CD4-positive, alpha-beta T cell (primary cell): ENCODE measurements at places on chromosomes 6 and 20.

- DNase-seq = no peak
These were observed 75.9 kb upstream of the SPACA1 start for GRCh38 chr6:87971605-87972262.

GRCh38 chr6:167211881-167212712 is 54.3 kb upstream of the GPR31 start:
- no peak for DNase-seq

DNA sequence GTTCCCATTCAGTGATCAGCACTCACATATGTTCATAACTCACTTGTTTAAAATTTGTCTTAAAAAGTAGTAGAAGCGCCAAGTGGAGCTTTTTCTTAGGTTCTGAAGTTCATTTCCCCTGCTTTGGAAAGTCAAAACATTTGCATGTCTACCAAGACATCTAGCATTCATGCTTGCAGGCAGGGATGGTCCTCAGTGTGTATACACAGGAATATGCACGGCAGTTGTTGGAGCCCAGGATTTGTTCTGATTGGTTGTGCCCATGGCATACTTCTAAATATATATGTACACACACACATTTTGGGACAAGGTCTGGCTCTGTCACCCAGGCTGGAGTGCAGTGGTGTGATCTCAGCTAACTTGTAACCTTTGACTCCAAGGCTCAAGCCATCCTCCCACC is 2.4 kb upstream of the GPX6 start:
- no peak for DNase-seq

- DNase-seq = no peak
These were observed 8.1 kb upstream of the GTF3C6 start for GRCh38 chr6:110950440-110950839.

DNA sequence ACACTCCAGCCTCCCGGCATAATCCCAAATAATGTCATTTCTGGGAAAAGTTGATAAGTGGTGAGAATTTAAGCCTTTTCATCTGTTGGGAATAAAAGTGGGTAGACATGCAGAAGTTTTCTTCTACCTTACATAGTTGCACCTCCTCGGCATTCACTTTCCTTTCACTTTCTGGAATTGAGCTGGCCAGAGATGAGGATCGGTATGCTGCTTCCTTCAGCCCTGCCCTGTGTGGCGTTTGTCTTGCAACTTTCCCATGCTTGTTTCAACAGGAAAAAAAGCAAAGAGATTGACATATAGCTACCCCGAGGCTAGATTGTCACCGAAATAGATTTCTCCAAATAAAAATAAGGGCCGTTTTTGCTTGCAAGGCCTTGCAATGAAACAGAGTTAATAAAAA is 65.8 kb upstream of the JAG1 start:
- no peak for DNase-seq

DNA sequence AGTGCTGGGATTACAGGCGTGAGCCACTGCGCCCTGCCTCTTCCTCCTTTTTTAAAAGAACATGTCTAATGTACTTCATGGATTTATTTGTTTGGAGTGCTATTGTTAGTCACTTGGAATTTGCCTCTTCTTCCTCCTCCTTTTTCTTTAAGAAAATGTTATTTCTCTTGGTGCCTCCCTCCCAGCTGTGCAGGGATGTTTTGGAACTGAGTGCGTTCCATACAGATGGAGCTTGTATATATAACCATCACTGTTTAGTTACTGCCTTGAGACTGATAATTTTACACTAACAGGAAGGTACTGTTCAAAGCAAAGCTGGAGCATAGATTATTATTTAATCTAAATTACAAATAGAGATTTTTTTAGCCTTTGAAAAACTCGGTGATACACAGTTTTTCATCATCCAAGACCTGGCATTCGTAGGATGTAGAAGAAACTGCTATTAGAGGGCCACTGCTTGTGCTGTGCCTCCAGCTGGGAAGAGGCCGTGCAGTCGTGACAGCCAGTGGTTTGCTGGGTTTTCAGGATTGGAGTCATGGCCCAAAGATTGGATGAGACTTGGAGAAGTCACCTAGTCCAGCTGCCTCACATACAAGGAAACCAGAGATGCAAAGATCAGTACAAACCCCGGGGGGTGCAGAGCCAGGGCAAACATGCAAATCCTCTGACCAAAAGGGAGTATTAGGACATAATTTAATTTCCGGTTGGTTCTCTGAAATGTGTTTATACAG is 123.1 kb downstream of the PLEKHG1 start:
- DNase-seq = no peak

DNA sequence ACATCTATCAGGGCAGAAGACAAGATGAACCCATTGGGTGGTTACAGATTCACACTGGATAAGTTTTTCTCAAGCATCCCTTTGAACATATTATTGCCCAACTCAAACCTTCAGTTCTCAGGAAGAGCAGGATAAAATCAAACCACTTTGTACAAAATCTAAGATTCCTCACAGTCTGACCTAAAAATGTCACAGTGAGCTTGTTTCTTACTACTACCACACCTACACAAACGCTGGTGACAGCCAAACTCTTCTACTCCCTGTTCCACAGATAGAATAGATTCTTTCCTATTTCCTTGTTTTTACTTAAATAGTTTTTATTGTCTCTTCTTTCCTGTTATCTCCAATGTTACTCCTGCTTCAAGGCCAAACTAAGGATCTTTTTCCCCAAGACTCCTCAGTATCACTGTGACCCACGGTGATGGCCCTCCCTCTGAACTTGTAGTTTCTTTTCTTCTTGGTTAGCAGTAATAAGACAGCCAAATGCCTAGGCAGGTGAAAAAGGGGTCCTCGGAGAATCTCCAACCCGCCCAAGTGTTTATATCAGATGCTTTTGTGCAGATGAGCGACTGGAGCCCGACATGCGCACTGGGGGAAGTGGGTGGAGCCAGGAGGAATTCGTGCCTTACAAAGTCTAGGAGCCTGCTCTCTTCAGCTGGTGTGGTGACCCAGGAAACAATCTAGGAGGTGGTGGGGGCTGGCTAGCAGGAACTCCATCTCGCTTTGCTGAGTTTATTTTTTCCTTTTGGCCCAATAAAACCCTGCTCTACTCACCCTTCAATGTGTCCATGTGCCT is 53.4 kb downstream of the SEL1L2 start:
- DNase-seq = no peak

GRCh38 chr6:8939615-8940014 is 504.3 kb upstream of the SLC35B3 start:
- DNase-seq = no peak

GRCh38 chr20:35173576-35174192 is 1.8 kb downstream of the PROCR start:
- DNase-seq = no peak
